ENCODE measurements at places on chromosomes 16 and 17.
A peak's percentile ranks its signal among the peaks of the same experiment; 100 is the strongest.

GRCh38 chr17:43411749-43412148, 13.0 kb downstream of the ARL4D start:
- no peak for DNase-seq

GRCh38 chr17:79789943-79790804, 6.7 kb downstream of the CBX8 start:
- DNase-seq, result no peak

DNA sequence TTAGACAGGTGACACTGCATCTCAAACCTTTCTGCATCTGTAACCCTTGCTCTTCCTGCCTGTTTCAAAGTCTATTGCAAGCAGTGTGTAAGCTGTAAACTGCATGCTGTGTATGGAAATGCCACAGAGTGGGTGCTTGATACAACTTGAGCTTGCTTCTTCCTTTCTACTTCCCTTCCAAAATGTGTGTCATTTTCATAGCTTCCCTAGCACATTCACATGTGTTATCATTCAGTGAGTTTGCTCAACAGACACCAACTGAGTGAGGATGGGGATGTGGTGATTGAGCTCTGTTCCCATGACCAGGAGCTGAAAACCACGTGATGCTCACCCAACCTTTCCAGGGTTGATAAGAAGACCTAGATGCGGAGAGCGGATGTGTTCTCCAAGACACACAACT, 111.1 kb downstream of the VAT1L start:
- DNase-seq, result peak; percentile 4

GRCh38 chr16:17031484-17032268, 439.1 kb downstream of the XYLT1 start:
- DNase-seq, result no peak

GRCh38 chr16:8849411-8850011, 19.3 kb downstream of the CARHSP1 start:
- no peak for DNase-seq

GRCh38 chr17:79837888-79838521, 1.2 kb downstream of the CBX4 start:
- peak; percentile 28 for DNase-seq

DNA sequence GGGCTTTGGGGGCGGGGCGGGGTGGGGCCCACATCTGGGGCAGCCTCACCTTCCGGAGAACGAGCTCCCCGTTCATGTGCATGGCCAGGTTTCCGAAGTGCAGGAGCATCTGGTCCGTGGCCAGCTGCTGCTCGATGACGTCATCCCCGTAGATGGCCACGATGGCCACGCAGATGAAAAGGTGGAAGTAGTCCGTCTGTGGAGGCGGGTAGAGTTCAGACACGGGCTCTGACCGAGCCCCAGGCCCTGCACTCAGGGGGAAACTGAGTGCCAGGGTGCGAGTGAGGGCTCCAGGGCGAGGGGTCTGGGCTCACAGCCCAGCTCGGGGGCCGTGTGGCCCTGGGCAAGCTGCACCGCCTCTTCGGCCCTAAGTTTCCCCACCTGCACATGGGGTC, 93.7 kb downstream of the TBC1D16 start:
- no peak for DNase-seq

- no peak for DNase-seq
Observed at GRCh38 chr16:4922721-4923342, 14.1 kb downstream of the PPL start.

DNA sequence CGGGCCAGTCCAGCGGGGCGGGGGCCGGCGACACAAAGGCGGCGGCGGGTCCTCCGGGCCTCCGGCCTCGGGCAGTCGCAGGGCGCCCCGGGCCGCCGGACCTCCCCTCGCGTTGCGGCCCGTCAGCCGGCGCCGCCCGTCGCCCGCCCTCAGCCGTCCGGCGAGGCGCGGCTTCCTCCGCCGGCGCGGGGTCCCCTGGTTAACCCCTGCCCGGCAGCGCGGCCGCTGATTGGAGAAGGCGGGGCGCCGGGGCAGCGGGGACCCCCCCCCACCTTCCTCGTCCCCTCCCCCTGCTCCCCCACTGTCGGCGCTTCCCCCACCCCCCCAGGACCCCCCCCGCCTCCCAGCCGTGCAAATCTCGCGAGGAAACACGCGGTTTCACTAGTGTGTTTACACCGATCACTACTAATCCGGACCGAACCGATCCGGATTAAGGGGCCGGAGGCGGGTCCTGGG, at the start of gene TLK2:
TSS of gene TLK2 (plus strand) at position 402 of the 456 bp plus-strand sequence. CDS start 2,301 bp downstream, outside the sequence.
- peak; percentile 84 for DNase-seq

- DNase-seq, result peak; percentile 84
Observed at GRCh38 chr17:38415250-38416194, 12.7 kb upstream of the ARHGAP23 start.

GRCh38 chr16:13992322-13992721, 72.4 kb downstream of the ERCC4 start:
- DNase-seq, result no peak

GRCh38 chr16:12459391-12460063, 344.2 kb downstream of the CPPED1 start:
- DNase-seq, result no peak

DNA sequence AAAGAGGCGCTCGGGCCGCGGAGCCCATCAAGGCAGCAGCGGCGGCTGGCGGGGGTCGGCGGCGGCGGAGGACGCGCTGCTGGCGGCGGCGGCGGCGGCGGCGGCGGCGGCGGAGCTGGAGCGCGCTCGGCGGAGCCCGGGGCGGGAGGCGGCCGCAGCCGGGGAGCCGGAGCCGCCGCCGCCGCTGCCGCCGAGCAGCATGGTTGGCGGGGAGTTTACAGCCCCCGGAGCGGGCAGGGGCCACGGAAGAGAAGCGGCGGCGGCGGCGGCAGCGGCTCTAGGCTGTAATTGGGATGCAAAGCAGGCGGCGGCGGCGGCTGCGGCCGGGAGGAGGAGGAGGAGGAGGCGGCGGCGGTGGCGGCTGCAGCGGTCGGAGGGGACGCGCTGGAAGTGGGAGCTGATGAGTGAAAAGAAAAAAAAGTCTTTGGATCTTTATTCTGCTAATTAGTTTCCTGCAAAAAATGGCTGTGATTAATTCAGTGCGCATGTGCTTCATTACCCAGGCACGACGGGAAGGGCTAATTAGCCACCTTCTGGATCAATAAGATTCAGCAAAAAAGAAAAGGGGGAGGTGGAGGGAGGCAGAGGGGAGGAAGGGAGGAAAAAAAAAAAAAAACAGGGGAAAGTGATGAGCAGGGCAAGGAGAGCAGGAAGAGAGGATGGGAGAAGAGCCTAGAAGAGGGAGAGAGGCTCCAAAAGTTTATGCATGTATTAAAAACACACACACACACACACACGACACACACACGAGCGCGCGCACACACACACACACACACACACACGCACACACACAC, 10.9 kb upstream of the ZFHX3 start:
- DNase-seq, result peak; percentile 61

GRCh38 chr17:73189417-73190099, 3.3 kb upstream of the COG1 start:
- DNase-seq, result peak; percentile 41

- peak; percentile 36 for DNase-seq
Observed at GRCh38 chr17:66420961-66421371, 118.6 kb downstream of the PRKCA start.
